ENCODE measurements at places on chromosomes 5 and 9. TPM values are rescaled to one million over a fixed set of nuclear protein-coding genes. Genes with fewer than 3 reads are reported as not detected.

Gene PCA3
- not detected for total RNA-seq

Gene PCDHGA6
- total RNA-seq, result 0.39 TPM

Gene MELK
- total RNA-seq, result 79.5 TPM

Gene IL9
- total RNA-seq, result not detected

Gene RLN2
- 0.19 TPM for total RNA-seq

Gene COL23A1
- total RNA-seq, result not detected

Gene SNCAIP
- total RNA-seq, result not detected

Gene PCDHA1
- 0.10 TPM for total RNA-seq

Gene ZMYND19
- 55.6 TPM for total RNA-seq

Gene TSSK1B
- total RNA-seq, result not detected

Gene PCDHGA8
- not detected for total RNA-seq

Gene FAM153A
- not detected for total RNA-seq

Gene IFNE
- 2.2 TPM for total RNA-seq

Gene AMBP
- total RNA-seq, result 8.9 TPM

Gene PRUNE2
- total RNA-seq, result not detected

Gene GAS1
- 0.05 TPM for total RNA-seq

Gene DOCK2
- 3.5 TPM for total RNA-seq

Gene SMIM3
- 4.5 TPM for total RNA-seq

Gene GABRG2
- not detected for total RNA-seq

Gene CCL28
- total RNA-seq, result 0.31 TPM

Gene FGF18
- total RNA-seq, result 0.44 TPM

Gene TYRP1
- not detected for total RNA-seq

Gene GCNT4
- 0.58 TPM for total RNA-seq

Gene PCDHB14
- total RNA-seq, result 0.06 TPM

Gene SPATA31C1
- not detected for total RNA-seq

Gene SLC36A2
- total RNA-seq, result not detected

Gene PANK3
- total RNA-seq, result 19.0 TPM

Gene SHISAL2B
- not detected for total RNA-seq

Gene SLCO6A1
- total RNA-seq, result not detected

Gene MARVELD2
- 2.6 TPM for total RNA-seq

Gene LOX
- 1.8 TPM for total RNA-seq

Gene ARL15
- total RNA-seq, result 6.3 TPM

Gene C5orf63
- total RNA-seq, result 4.0 TPM

Gene IQGAP2
- total RNA-seq, result 1.2 TPM

Gene SURF2
- 41.1 TPM for total RNA-seq

Gene HSD17B4
- total RNA-seq, result 62.1 TPM

Gene CCL27
- not detected for total RNA-seq

Gene POLR3G
- total RNA-seq, result 16.0 TPM

Gene HTR1A
- not detected for total RNA-seq

Gene CYLC2
- total RNA-seq, result not detected

Gene GPRIN1
- total RNA-seq, result 10.3 TPM

Gene CA9
- total RNA-seq, result 6.1 TPM

Gene WDR38
- not detected for total RNA-seq

Gene MYOT
- not detected for total RNA-seq

Gene SNX18
- 7.3 TPM for total RNA-seq

Gene JAKMIP2
- total RNA-seq, result not detected

Gene IFNA2
- total RNA-seq, result not detected

Gene NR2F1-AS1
- total RNA-seq, result 3.8 TPM

Gene MYOZ3
- not detected for total RNA-seq

Gene LHFPL2
- total RNA-seq, result 51.4 TPM

Gene IRX1
- total RNA-seq, result not detected

Gene C5orf52
- not detected for total RNA-seq

Gene PCDHB10
- total RNA-seq, result 0.05 TPM

Measured in A549 treated with DMSO at 1 μM for 4 hours (cell line).